ENCODE measurements at places on chromosomes 6 and 20.
A peak's percentile ranks its signal among the peaks of the same experiment; 100 is the strongest.

GRCh38 chr20:6994452-6994851, 227.0 kb downstream of the BMP2 start:
- DNase-seq = no peak

- DNase-seq = no peak
These were observed 37.5 kb upstream of the FNDC1 start for GRCh38 chr6:159131709-159132108.

DNA sequence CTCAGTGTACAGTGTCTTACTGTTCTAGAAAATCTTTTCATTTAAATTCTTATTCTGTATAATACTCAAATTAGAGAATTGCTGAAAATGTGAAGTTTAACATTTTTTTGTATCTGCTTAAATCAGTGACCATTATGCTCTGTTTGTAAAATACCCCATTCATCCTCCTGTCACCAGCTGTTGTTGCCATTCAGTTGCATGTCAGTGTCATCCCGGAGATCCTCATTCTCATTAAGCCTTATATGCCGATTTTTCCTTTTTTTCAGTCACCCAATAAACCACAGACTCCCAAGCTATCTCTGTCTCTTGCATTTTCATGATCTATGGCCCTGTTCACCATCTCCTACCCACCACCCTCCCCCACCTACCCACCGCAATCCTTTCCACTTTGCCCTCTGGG, 20.4 kb downstream of the GTF2H5 start:
- DNase-seq = no peak

- DNase-seq = no peak
These were observed 99.4 kb downstream of the PLG start for GRCh38 chr6:160801418-160801817.

DNA sequence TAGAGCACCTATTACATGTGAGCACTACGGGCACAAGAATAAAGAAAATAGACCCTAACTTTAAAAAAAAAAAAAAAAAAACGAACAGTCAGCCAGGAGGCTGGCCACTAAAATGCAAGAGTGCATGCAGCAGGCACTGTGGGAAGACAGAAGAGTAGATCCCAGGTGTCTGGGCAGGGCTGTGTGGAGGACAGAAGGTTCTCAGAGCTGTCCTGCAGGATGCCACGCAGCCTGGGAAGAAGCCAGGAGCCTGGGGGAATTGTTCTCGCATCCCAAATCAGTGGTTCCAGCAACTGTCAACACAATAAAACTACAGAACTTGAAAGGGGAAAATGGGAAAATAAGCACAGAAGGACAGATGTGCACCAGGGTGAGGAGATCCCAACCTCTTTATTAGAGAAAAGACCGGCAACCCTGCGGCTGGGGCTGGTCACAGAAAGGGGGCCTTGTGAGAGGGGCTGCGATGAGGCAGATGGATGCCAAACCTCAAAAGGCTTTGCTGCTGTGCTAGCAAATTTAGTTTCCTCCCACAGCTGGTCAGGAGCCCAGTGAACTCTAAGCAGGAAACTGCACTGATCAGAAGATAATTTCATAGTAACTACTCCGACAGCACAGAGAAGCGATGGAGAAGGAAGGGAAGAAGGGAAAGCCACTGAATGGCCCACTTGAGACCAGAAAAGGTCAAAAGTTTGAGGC, 30.9 kb downstream of the MAP3K5 start:
- no peak for DNase-seq

DNA sequence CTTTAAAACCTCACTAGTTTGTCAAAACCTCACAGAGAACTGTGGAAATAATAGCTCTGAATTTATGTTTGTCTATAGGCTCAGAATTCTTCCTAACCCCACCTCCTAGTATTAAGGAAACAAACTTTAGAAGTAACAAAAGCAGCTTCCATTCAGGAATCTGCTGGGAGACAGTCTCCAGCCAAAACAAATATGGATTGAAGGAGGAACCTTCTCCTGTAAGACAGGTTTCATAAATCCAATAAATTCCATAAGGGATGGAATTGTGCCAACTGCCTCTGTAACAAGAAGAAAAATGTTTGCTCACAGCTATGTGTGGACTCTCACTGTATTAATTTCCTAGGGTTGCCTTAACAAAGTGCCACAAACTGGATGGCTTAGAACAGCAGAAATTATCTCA, 7.5 kb downstream of the SYCP2 start:
- no peak for DNase-seq

DNA sequence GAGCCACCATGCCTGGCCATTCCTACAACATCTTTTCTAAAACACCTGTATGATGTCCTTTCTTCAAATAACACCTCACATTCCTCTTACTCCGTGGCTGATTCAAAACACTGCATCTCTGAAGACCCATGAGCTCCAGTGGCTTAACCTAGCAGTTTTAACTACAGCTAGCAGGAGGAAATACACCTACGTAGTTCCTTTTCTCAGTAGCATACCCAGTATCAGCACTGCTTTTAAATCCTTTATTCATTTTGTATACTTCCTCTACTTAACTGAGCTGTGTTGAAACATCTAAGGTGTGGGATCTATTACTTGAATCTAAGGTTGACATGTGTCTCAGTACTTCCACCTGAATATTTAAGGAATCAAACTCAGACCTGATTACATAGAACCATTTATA, 113.6 kb upstream of the CCDC28A start:
- DNase-seq = no peak

GRCh38 chr6:44672086-44672485, 284.6 kb downstream of the CDC5L start:
- no peak for DNase-seq

GRCh38 chr6:470051-470900, 78.7 kb downstream of the IRF4 start:
- DNase-seq = no peak

- no peak for DNase-seq
These were observed 3.7 kb upstream of the TMEM200A start for GRCh38 chr6:130362128-130362527.

- DNase-seq = no peak
These were observed 67.9 kb downstream of the LAMA2 start for GRCh38 chr6:128950864-128951263.

GRCh38 chr6:80338201-80338836, 231.8 kb downstream of the BCKDHB start:
- no peak for DNase-seq

DNA sequence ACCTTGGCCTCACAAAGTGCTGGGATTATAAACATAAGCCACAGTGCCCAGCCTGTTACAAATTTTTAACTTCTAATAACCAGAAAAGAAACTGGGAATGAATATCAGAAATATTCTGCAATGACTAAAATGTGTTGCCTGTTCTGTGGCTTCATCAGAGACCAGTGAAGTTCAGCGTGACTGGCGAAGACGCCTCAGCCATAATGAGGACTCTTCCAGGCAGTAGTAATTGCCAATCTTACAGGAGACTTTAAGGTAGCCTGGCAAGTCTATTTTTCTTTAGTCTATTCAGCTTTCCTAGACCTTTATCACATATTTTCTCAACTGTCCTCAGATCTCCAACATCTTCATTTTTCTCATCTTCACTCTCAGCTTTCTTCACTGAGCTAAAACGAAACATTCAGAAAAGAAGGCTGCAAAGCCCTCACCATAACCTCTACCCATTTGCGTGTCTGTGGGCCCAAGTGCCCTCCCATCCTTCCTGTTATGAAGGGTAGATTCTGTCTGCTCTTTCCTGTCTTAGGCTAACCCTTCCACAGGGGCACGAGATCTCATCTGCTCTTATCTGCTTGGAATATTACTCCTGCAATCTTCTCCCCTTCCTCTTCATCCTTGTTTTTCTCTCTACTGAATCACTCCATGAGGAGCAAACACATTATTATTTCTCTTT, 42.0 kb upstream of the OLIG3 start:
- no peak for DNase-seq

- no peak for DNase-seq
These were observed 206.0 kb downstream of the EYS start for GRCh38 chr6:65501045-65501444.

- peak; percentile 53 for DNase-seq
These were observed 6.8 kb upstream of the MRPS10 start for GRCh38 chr6:42224222-42225028.

DNA sequence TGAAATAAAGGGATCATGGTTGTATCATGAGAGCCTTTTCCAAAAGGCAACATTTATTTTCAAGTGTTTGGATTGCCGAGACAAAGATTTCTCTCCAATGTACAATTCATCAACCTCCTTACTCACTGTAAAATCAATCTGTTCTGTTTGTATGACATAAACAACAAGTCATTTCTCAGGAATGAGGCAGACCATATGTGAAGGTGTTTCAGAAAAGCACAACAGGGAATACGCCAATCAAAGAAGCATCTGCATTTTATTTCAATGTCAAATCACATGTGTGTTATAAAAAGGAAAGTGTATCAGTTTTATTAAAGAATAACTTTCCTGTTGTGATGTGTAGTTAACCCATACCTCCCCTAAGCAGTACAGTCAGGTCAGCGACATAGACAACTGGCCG, 653.7 kb downstream of the TFAP2A start:
- no peak for DNase-seq

- DNase-seq = no peak
These were observed 19.7 kb upstream of the SLC22A2 start for GRCh38 chr6:160278311-160278710.

- no peak for DNase-seq
These were observed 7.0 kb downstream of the UNC93A start for GRCh38 chr6:167298127-167298526.

DNA sequence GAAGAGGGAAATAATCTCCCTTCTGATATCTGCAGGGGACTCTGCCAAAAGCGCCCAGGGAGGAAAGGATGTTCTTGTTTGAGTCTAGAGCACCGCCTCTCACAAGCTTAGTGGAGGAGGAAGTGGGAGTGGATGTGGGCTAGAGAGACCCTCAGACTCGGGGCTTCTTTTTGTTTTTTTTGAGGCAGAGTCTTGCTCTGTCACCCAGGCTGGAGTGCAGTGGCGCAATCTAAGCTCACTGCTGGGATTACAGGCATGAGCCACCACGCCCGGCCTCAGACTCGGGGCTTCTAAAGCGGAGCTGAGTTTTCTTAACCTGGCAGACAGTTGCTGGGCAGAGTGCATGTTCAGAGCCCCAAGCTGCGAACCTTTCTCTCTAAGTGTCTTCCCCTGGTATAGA, 310.8 kb downstream of the BMP7 start:
- no peak for DNase-seq

DNA sequence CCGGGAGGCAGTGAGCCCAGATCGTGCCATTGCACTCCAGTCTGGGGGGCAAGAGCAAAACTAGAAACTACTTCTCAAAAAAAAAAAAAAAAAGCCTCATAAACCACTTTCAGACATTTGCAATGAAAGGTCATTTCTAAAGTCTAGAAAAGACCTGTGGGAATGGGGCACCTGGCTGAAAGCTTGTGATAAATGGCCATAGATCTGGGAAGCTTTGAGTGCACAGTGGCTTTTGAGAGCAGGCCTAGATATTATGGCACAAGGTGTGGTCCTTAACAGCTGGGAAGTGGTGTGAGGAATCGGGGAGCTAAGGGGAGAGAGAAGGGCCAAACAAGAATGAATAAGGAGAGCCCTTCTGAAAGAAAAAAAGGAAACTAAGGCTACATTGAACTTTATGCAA, 33.2 kb downstream of the ID4 start:
- DNase-seq = no peak

- DNase-seq = no peak
These were observed 189.8 kb upstream of the CEP162 start for GRCh38 chr6:84417260-84417659.

DNA sequence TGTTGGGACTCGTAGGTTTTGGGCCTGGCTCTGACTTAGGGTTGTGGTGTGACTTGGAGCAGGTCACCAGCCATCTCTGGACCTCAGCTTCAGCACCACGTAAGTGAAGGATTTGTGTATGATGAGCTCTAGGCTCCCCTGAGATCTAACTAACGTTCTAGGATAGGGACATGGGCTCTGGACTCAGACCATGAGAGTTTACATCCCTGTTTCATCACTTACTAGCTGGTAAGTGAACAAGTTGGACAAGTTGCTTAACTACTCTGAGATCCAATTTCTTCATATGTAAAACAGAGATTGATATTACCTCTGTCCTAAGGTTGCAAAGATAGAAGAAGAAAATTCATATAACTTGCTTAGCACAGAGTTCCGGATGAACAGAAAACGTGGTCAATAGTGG, 20.3 kb upstream of the PNPLA1 start:
- no peak for DNase-seq

DNA sequence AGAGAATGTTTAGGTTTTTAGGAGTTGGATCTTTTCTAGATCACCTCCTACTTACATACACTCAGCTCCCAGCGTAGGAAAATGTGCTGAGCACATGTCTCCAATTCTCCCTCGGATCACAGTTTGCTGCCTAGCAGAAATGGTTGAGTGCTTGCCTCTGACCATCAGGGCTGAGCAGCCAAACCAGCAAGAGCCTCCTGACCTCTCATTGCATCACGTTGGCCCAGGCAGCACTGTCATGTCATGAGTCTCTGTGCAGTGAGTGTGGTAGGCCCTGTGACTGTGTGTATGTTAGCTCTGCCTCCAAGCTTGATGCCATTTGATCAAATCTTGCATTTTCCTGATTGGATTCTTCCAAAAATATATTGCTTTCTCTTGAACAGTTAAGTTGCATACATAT, 112.0 kb downstream of the LRRC1 start:
- DNase-seq = no peak

- peak; percentile 95 for DNase-seq
These were observed 72.4 kb downstream of the FGD2 start for GRCh38 chr6:37077905-37078296.

GRCh38 chr6:144075187-144075586, 20.2 kb downstream of the SF3B5 start:
- no peak for DNase-seq

- DNase-seq = no peak
These were observed 49.8 kb downstream of the CPXM1 start for GRCh38 chr20:2750491-2751251.

DNA sequence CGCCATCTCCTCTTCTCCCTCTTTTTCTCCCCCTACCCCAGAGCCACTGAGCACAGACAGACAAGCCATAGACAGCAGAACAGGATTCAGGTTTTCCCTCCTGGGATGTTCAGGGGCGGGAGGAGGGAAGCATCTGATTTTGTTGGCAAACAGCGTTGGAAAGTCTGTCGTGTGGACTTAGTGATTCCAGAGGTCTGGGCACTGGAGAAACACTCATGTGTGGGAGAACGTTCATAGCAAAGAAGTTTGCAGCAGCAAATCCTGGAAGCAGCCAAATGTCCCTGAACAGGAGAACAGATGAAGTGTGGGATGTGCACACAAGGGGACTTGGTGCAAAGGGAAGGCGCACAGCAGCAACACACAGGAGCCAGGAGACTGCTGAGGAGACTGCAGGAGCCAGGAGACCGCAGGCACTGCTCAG, 264.1 kb upstream of the CDYL start:
- no peak for DNase-seq

GRCh38 chr20:33131949-33132473, 35.9 kb upstream of the BPIFA2 start:
- DNase-seq = no peak

GRCh38 chr6:72674842-72675241, 53.0 kb downstream of the KCNQ5 start:
- DNase-seq = no peak

Measured in HFF-Myc (cell line).